ENCODE measurements at places on chromosomes 6 and 20. TPM values are rescaled to one million over a fixed set of nuclear protein-coding genes. Genes with fewer than 3 reads are reported as not detected.

- H3K4me1 ChIP-seq = no peaks in the 10 kb centered on the region
- no peaks in the 10 kb centered on the region for H3K27me3 ChIP-seq
- H3K27ac ChIP-seq = no peak overlapping the region
- no peaks in the 10 kb centered on the region for H3K36me3 ChIP-seq
- DNase-seq = peak; percentile 3
Measured at GRCh38 chr6:47780510-47781356, 1.1 kb upstream of the OPN5 start.

SALL4 gene
- 231 TPM for total RNA-seq

GRCh38 chr6:111210194-111210728, 123.0 kb downstream of the SLC16A10 start:
- no peak for DNase-seq
- no peaks in the 10 kb centered on the region for H3K27me3 ChIP-seq
- no peaks in the 10 kb centered on the region for H3K4me1 ChIP-seq
- no peak overlapping the region for H3K4me3 ChIP-seq

TUBE1 gene
- total RNA-seq = 15.9 TPM

- no peaks in the 10 kb centered on the region for H3K4me1 ChIP-seq
- H3K27ac ChIP-seq = no peak within 1 kb of the TSS
- no peaks in the 10 kb centered on the region for H3K27me3 ChIP-seq
Measured at GRCh38 chr20:9838378-9839295, at the start of gene PAK5. Gene PAK5 (minus strand): TSS chr20:9839076. CDS start chr20:9644328, 194,748 bp downstream.

SRXN1 gene
- 15.8 TPM for total RNA-seq

- H3K4me1 ChIP-seq = no peaks in the 10 kb centered on the region
- H3K4me3 ChIP-seq = no peak overlapping the region
- no peak for DNase-seq
- H3K27me3 ChIP-seq = no peaks in the 10 kb centered on the region
- no peak overlapping the region for H3K27ac ChIP-seq
Measured at GRCh38 chr6:14107000-14107399, 10.6 kb upstream of the CD83 start.

GRCh38 chr20:17796091-17796563, 96.4 kb downstream of the BANF2 start:
- no peak overlapping the region for H3K4me3 ChIP-seq
- no peak for DNase-seq
- H3K4me1 ChIP-seq = no peaks in the 10 kb centered on the region
- no peaks in the 10 kb centered on the region for H3K27me3 ChIP-seq
- no peak overlapping the region for H3K27ac ChIP-seq

GRCh38 chr6:25014791-25015560, 79.2 kb upstream of the RIPOR2 start:
- DNase-seq = no peak
- no peak overlapping the region for H3K4me3 ChIP-seq
- H3K36me3 ChIP-seq = no peaks in the 10 kb centered on the region
- no peak overlapping the region for H3K27ac ChIP-seq

SLC25A27 gene
- 9.5 TPM for total RNA-seq

CFB gene
- not detected for total RNA-seq

- H3K4me1 ChIP-seq = no peaks in the 10 kb centered on the region
- no peaks in the 10 kb centered on the region for H3K27me3 ChIP-seq
- H3K36me3 ChIP-seq = no peaks in the 10 kb centered on the region
- no peak overlapping the region for H3K27ac ChIP-seq
Measured at GRCh38 chr6:53951383-53951782, 156.6 kb downstream of the LRRC1 start.

DNA sequence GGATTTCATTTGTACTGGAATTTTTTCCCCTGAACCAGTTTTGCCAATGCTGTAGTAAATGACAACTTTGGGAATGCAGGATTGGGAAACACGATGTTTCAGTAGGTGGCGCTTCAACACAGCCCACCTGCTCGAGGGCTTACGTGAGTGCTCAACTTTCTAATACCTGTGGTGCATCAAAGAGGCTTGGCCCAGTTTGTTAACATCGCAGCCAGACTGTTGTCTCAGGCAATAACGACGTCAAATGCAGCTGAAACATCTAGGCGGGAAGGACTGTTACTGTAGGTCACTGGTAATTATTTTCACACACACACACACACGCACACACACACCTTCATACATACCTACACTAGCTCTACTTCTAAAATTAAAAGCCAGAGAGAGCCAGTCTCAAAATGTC, 815.5 kb upstream of the SLC35B3 start:
- no peak overlapping the region for H3K4me3 ChIP-seq
- H3K27me3 ChIP-seq = no peaks in the 10 kb centered on the region
- H3K36me3 ChIP-seq = no peaks in the 10 kb centered on the region
- H3K27ac ChIP-seq = no peak overlapping the region
- peak; percentile 64 for DNase-seq

DNA sequence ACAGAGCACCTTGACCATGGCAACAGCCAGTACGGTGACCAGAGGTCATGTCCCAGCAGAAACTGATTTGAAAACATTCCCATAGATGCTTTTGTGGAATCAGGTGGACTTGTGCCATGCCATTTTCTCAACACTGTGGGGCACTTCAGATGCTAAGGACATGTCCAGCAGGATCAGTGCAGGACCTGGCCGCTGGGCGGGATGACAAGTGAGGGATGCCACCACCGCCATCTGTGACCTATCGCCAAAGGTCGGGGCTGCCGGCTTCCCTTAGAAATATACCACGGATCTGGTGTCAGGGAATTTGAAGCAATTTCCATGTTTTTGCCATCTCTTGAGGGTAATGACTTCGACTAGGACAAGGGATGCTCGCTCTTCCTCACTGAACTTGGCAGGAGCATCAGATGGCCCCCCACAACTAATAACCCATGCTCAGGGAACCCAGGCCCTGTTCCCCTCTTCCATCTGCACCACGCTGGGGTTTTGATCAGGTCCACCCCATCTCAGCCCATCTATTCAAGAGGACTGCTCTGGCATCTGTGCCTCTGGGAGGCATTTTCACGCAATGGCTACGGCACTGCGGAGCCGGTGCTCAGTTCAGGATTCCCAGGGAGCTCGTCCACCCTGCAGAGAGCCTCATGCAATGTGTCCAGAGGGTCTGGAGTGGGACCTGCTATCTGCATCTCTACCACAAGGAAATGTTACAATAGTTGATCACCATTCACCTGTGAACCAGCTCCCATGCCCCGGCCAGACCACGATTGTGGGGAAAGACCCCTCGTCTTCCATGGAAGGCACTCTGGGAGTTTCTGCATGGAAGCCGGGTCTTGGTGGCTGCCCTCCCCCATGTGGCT, 302.6 kb downstream of the TAF4 start:
- DNase-seq = no peak
- no peaks in the 10 kb centered on the region for H3K4me1 ChIP-seq
- H3K27ac ChIP-seq = no peak overlapping the region

All from H1 (cell line).